ENCODE measurements at places on chromosomes 2 and 18.

GRCh38 chr18:35424356-35424755 is 47.2 kb upstream of the ZNF396 start:
- no peak for DNase-seq

- DNase-seq, result no peak
Measured at GRCh38 chr2:25867396-25868003, 10.8 kb downstream of the ASXL2 start.

DNA sequence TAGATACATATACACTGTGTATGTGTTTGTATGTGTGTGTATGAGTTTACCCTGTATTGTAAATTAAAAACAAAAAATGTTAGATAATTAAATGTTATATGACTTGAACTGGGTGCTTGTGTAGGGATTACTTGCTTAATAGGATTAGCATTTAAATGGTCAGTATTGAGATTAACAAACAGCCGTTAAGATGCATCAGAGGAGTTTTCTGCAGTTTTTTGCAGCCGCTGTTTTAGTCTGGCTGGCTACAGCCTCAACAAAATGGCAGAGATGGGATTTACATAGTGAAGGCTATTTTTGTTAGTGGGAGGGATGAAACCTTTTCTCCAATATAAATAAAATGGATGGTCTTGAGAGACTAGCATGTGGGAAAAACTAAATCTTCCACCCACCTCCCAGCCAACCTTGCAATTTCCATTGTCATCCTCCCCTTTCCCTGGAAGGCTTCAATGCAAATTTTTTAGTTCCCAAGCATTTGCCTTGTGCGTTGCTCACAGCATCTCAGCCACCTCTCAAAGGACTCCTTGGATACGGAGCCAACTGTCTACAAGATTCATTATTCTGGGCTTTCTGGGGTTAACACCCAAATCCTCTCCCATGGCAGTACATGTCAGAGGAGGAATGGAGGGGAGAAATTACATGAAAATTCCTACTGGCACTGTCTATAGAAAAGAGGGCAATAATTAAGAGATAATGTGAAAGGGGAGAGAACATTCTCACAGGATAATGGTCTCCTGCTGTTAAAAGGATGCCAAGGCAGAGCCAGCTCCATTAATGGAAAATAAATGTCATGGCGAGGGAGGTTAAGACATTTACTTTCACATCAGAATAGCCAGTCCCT is 351.9 kb downstream of the CDH2 start:
- DNase-seq, result no peak

DNA sequence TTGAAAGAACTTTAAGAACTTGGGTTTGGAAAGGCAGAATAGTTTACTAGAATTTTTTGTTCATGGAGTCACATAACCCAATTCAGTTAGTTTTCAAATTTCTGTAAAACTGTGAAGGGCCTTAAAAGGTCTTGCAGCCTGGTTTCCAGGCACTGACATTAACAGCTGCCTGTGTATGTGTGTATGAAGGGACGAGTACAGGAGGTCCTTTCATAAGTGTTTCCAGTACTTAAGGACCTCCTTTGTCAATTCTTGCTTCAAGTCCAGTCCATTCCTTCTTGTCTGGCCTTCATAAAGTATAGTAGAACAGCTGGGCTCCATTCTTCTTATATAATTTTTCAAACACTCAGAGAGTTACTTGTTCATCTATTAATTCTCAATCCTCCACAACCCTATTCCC is 136.5 kb downstream of the NR4A2 start:
- DNase-seq, result no peak

DNA sequence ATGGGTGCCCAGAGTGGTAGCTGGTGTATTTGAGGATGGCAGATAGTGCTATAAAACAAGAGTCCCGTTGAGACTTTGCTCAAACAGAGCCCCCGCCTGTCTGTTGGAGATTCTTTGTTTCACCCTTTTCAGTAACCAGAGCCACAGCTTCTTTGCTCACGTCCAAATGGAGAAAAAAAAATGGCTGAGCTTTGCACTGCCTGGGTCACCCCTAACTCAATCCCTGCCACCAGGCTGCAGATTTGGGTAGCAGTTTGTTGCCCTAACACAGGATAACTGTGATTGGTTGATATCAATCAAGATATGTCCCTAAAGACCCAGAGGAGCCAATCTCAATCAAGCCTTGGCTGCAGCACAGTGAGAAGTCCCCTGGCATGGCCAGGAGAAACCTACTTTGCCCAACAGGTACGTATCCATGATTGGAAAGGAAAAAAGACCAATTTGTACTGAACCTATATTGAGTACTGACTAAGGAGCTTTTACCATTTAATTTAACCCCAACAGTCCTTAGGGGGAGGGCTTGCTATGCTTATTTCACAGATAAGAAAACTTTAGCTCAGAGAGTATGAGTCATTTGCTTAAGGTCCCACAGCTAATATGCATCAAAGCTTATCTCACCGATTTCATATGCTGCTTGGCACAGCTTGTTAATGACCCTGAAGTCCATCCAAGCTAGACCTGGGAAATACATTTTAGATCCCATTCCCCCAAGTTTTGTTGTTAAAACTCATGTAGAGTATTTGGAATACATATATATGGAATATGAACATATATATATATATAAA is 72.0 kb upstream of the SH3BP4 start:
- peak; percentile 90 for DNase-seq

DNA sequence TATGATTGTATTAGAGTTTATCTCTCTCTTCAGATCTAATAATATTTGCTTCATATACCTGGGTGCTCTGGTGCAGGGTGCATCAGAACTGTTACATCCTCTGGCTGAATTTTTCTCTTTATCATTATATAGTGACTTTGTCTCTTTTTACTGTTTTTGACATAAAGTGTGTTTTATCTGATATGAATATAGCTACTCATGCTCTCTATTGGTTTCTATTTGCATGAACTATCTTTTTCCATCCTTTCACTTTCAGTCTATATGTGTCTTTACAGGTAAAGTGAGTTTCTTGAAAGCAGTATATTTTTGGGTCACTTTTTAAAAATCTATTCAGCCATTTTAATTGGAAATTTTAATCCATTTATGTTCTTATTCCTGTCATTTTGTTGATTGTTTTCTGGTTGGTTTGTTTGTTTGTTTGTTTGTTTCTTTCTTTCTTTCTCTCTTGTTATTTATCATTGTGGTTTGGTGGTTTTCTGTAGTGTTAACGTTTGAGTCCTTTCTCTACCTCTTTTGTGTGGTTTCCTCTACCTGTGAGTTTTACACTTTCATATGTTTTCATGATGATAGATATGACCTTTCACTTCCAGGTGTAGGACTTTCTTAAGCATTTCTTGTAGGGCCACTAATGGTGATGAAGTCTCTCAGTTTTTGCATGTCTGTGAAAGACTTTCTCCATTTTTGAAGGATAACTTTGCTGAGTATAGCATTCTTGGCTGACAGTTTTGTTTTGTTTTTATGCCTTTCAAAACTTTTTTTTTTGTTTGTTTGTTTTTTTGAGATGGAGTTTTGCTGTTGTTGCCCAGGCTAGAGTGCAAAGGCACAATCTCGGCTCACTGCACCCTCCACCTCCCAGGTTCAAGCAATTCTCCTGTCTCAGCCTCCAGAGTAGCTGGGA is 54.9 kb downstream of the CCNT2 start:
- DNase-seq, result no peak

GRCh38 chr2:226573158-226573557 is 226.5 kb downstream of the IRS1 start:
- DNase-seq, result no peak

DNA sequence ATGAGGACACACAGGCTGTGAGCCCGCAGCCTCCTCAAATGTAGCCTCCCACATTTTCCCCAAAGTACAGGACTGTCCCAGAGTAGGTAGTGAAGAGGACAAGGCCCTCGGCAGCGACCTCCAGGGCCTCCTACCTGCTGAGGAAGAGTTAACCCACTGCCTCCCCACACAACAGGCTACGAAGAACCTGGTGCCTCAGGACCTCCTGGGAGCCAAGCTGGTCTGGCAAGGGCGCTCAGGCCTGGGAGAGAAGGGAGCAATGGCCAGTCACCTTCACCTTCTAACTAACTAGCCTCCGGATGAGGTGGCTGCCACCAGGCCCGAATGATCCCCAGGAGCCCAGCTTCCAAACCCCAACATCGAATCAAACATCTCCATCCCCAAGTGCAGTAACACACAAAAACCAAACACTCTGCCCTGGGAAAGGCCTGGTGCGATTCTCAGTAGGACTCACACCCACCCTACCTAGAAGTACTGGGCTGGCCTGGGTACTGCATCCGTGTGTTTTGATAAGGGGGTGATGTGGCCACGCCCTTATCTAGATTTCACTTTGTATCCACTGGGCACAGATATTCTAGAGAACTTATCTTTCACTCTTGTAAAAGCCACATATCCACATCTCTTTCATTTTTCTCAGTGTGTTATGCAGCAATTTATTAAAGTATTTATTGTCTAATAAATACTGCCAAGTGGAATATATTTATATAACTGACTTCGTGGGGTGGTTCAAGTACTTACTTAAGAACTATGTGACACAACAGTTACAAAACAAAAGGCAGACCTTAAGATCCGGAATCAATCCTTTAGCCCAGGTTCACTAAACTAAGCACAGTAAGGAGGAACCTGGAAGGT is 9.7 kb downstream of the ERFE start:
- DNase-seq, result no peak

DNA sequence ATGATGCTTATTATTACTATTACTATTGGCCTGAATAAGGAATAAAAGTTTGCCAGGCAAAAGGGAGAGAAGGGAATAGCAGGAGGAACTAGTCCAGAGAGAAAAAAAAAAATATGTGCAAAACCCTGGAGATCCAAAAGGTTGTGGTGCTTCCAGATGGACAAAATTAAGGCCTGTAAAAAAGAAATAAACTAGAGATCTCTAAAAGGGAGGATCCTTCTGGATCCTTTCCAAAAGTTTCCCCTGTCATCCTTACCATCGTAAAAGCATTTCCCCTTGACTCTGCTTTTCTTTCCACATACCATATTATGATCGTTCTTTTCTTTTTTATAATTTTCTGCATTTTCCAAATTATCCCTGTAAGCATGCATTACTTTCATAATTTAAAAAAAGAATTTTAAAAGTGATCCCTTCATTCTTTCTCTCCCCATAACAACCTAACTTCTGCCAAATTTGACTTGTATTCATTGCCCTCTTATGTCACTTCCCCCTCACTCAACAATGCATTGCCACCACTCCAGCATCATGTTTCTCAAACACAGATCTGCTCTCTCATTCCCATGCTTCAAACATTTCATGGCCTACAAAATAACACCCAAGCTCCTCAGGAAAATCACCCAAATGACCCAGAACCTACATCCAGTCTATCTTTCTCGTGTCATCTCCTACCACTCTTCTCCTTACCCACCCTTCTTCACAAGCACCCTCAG is 40.3 kb downstream of the RBMS1 start:
- no peak for DNase-seq

DNA sequence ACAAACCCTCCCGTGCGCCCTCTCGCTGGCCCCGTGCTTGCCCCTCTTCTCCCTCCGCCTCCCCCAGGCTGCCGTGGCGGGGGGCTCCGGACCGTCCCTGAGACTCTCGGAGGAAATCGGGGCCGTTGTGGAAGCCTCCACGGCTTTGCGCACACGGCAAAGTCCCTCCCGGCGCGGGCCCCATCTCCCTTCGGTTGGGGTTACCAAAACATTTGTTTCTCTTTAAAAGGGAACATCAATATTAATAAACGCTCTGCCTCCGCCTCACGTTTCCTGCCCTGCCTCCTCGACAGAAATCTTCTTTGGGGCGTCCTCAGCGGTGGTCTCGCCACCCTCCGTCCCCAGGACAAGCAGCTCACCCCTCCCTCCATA is 3.8 kb downstream of the PAX3 start:
- no peak for DNase-seq

- DNase-seq, result no peak
Measured at GRCh38 chr18:47964053-47964452, 33.6 kb upstream of the SMAD2 start.

- DNase-seq, result no peak
Measured at GRCh38 chr2:219844401-219845091, 217.1 kb downstream of the SLC4A3 start.

GRCh38 chr2:47274054-47274782 is 119.1 kb upstream of the STPG4 start:
- peak; percentile 59 for DNase-seq

DNA sequence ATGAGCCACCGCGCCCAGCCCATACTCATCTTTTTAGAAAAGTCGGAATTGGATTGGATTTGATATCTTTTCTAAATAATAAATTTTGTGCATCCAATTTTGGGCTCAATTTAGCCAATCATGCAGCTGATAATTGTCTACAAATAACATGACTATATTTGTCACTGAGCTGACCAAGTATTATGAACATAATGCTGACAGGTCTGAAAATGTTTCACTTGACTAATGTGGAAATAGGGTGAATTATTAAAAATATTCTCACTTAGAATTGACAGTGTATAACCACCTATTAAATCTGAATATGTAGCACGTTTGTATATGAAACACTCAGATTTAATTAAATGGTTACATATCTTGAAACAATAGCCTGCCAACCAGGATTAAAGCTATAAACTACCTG is 657.2 kb upstream of the FSHR start:
- DNase-seq, result no peak

DNA sequence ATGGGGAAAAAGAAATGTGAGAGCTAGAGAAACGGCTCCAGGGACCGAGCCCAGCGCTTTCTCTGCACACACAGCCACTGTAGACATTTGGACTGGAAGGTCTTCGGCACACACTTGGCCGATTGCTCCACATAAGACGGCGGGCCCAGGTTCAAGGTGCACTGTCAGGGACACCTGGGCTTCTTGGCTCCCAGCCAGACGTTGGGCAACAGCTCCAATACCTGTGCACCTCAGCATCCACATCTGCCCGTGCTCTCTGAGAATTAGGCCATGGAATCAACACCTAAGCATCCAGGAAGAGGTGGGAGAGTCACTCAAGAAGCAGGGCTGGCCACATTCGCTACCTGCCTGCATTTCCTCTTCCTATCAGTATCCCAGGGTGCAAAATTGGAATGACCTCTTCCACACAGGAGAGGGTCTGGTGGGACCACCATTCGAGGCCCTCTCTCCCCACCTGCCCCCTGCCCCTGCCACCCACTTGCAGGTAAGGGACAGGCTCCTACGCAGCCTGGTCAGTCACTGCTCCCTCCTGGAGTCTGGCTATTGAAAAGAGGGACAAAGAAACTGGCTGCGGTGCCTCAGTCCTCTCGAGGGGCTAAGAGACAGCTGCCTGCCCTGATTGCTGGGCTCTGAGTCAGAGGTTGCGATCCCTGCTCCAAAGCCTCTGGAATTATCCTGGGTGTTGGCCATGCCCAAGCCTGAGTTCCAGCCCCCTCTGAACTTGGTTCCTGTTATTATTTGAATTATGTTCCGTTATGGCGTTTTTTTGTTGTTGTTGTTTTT is 40.1 kb upstream of the TAF1B start:
- DNase-seq, result no peak

Measured in iris pigment epithelial cell (primary cell).